ENCODE measurements at places on chromosomes 16 and 17. TPM values are rescaled to one million over a fixed set of nuclear protein-coding genes. Genes with fewer than 3 reads are reported as not detected.

GPRC5B gene
- 23.8 TPM for total RNA-seq

CHRNE gene
- 0.44 TPM for total RNA-seq

DEXI gene
- 72.7 TPM for total RNA-seq

KCNJ2 gene
- 3.9 TPM for total RNA-seq

BMERB1 gene
- 30.9 TPM for total RNA-seq

RCVRN gene
- total RNA-seq, result 0.22 TPM

EIF3CL gene
- total RNA-seq, result 251 TPM

MYH13 gene
- total RNA-seq, result not detected

TNP2 gene
- total RNA-seq, result not detected

CIBAR2 gene
- total RNA-seq, result not detected

HOXB9 gene
- total RNA-seq, result not detected

TBC1D3I gene
- not detected for total RNA-seq

CD300H gene
- not detected for total RNA-seq

KRT25 gene
- total RNA-seq, result not detected

SKAP1 gene
- total RNA-seq, result 2.5 TPM

ZNF747 gene
- total RNA-seq, result 11.0 TPM

SEPTIN12 gene
- total RNA-seq, result not detected

MRM1 gene
- total RNA-seq, result 4.6 TPM

NPIPB6 gene
- total RNA-seq, result not detected

KRT36 gene
- total RNA-seq, result not detected

MEIOB gene
- total RNA-seq, result not detected

NPIPA3 gene
- total RNA-seq, result not detected

TMC8 gene
- total RNA-seq, result 7.6 TPM

FBXL16 gene
- total RNA-seq, result not detected

ITGAL gene
- 1.3 TPM for total RNA-seq

LPCAT2 gene
- total RNA-seq, result 17.6 TPM

HOXB7 gene
- 3.7 TPM for total RNA-seq

FOXL1 gene
- total RNA-seq, result not detected

CDYL2 gene
- 5.9 TPM for total RNA-seq

SHISA9 gene
- not detected for total RNA-seq

RASD1 gene
- total RNA-seq, result 164 TPM

SPN gene
- 1.6 TPM for total RNA-seq

RAPGEFL1 gene
- total RNA-seq, result 7.3 TPM

C17orf67 gene
- total RNA-seq, result not detected

CXCL16 gene
- 16.5 TPM for total RNA-seq

OR2C1 gene
- not detected for total RNA-seq
